ENCODE measurements at places on chromosomes 5 and 9.
A peak's percentile ranks its signal among the peaks of the same experiment; 100 is the strongest.

DNA sequence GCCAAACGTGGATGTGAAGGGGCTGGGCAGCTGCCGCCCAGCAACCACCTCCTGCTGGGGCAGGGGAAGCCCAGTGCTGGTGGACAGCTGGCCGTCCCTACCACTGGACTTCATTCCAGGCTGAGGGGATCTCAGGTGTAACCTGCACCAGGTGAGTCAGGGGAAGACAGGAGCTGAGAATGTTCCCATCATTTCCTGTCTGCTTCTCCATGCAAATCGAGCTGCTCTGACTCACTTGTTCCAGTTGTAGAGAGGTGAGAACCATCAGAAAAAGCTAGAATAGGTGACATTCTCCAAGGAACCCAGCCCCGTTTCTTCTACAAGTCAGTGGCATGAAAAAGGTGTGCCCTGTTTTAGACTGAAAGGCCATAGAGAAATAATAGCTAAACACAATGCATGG is 21.8 kb upstream of the BARX1 start:
- DNase-seq, result no peak

- peak; percentile 66 for DNase-seq
Observed at GRCh38 chr5:161546470-161547301, at the start of gene GABRB2. Gene GABRB2 (minus strand): TSS chr5:161546725. CDS start chr5:161546643, 82 bp downstream.

GRCh38 chr5:99940540-99940939 is 594.6 kb upstream of the FAM174A start:
- no peak for DNase-seq

- peak; percentile 94 for DNase-seq
Observed at GRCh38 chr5:16378762-16379161, 86.8 kb downstream of the ZNF622 start.

DNA sequence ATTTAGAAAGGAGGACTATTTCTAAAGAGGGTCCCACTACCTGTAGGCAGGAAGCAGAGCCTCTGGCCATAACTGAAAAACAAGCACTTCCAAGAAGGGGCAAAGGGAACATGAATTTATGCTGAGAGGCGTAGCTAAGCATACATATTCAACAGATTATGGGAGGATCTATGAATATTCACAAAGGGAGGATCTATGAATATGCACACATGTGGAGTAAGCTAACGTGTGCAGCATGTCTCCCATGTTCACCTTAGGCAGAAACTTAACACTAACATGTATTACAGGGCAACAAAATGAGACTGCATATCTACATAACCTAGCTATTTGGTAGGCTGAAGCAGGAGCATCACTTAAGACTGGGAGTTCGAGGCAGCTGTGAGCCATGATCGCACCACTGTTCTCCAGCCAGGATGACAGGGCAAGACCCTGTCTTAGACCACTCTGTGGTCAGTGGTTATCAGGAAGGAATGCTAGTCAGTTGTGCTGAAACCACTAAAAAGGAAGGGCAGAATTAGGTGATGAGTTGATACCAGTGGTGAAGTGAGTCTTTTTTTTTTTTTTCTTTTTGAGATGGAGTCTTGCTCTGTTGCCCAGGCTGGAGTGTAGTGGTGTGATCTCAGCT is 20.8 kb downstream of the FXN start:
- DNase-seq, result no peak

DNA sequence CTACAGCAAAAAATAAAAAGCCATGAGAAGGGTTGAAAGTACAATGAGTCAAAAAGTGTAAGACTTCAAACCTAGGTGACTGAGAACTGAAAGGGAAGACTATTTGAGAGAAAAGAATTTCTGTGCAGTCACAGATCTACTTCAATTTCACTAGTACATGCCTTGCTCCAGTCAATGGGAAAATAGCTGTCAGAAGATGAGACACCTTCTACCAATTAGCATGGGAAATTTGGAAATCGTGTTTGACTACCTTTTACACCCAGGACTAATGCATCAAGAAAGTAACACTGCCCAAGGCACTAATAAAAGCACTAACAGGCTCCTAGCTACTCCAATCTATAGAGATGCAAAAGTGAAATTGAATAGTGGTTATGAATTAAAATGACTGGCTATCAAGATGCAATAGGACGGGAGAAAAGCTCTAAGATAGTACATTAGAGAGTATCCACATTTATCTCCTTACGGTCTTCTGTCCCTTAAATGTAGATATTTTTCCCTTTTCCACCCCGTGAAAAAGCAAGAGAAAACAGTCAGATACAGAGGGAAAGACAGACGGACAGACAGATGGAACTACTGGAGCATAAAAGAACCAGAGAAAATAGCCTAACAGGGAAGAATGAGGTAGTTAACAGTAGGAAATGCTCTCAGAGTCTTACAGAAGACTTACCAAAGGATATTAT is 15.2 kb downstream of the ERP44 start:
- no peak for DNase-seq

GRCh38 chr5:127898551-127899213 is 184.9 kb upstream of the SLC12A2 start:
- no peak for DNase-seq

DNA sequence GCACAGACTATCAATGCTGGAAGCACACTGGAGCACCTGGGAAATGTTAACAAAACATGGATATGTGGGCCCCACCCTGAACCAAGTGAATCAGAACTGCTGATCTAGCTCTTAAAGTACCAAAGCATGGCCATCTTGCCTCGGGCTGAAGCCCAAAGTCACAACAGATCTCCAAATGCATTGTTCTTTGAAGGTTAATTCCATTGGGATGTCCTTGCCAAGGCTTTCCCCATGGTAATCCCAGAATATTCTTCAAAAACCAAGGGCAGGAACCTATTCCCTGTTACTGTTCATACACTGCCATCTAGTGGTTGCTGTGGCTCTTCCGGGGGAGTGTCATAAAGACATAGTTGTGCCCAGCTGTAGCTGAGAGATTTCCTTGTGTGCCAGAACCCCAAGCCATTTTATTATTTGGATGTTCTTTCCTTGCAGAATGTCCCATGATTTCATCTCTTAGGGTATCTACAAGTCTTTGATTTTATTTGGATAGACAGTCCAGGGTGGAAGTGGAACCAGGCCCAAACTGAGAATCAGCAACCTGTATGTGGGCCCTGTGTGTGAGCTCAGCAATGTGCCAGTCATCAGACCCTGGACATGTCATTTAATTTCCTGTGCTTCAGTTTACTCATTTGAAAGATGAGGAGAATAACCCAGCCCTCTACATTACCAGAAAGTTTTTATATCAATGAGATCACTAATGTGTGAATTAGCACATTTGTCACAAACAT is 290.0 kb downstream of the ACTL7B start:
- DNase-seq, result peak; percentile 71

DNA sequence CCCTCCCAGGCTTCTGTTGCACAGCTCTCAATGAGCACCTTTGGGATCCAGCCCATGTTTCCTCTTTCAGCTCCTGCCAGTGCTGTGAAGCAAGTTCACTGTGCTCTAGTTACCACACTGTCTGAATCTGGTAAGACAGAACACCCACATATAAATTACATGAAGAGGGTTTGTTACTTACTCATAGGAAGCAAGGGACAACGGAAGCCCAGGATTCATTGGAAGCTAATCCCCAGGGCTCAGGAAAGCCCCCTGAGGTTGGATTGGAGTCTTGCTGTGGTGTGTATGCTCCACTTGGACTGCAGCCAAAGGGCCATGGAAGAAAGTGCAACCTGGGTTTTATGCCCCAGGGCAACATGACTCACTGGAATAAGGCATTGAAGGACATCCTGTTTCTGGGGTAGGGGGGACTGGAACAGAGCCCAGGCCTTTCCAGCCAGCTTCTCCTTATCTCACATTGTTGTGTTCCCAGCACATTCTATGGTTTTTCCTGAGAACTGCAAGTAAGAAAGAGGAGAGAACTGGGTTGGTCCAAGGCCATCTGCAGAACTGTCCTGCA is 15.6 kb upstream of the CLK4 start:
- no peak for DNase-seq

- no peak for DNase-seq
Observed at GRCh38 chr5:178730940-178731265, 444 bp upstream of the ZNF354A start.

- DNase-seq, result no peak
Observed at GRCh38 chr5:136666970-136667620, 301.8 kb upstream of the TRPC7 start.

DNA sequence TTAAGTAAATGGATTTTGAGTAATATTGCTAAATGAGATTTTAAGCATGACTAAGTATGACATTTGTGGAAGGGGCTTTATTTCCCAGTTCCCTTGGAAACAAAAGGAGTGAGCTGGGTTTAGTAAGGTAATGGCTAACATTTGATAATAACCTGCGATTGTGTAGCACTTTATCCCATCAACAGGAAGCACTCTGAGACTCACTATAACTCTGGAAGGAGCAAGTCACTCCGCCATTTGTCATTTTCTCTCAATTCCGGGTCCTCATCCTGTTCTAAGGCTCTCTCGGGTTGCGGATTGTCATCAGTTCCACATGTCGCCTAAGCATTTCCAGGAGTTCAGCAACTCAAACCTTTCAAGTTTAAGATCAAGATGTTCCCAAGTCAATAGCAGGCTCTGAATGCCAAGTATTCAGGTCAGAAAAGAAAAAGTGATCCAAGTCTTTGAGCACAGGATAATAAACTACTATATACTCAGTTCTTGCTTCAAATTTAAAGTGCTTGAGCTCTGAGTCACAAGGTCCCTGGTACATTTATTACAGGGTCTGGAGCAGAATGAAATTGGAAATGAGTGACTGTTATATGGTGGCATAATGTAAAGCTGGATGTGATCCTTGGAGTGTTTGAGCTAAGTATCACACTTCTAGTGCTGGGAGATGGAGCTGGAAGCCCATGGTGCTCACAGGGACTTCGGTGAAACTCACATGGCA is 39.3 kb downstream of the CAPSL start:
- no peak for DNase-seq

GRCh38 chr9:94772639-94773303 is 46.3 kb downstream of the AOPEP start:
- DNase-seq, result no peak

DNA sequence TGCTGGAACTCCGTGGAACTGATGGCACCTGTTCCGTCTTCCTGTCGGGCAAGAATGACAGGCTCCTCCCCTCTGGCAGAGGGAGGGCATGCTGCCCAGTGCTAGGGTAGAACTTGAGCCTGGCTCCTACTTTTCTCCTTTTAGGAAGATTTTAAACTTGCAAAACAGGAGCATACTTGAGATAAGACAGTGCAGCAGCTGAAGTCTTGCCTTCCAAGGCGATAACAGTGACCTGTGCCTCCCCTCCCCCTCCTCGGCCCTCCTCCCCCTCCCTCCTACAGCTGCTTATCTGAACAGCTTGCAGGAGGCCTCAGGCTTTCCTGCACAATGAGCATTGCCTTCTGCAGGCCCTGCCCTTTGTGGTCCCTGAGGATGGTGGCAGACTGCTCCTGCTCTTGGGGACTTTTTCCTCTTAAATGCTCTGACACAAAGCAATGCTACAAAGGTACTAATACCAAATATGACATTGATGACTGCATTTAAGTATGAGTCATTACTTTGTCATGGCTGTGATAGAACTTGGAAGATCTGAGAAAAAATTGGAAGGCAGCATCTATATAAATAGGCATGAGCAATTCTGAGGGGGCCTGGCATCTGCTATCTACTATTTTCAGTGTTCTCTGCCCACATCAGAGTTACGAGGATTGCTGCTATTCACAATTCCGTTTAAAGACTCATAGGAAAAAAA is 2.0 kb downstream of the GADD45G start:
- DNase-seq, result peak; percentile 81

DNA sequence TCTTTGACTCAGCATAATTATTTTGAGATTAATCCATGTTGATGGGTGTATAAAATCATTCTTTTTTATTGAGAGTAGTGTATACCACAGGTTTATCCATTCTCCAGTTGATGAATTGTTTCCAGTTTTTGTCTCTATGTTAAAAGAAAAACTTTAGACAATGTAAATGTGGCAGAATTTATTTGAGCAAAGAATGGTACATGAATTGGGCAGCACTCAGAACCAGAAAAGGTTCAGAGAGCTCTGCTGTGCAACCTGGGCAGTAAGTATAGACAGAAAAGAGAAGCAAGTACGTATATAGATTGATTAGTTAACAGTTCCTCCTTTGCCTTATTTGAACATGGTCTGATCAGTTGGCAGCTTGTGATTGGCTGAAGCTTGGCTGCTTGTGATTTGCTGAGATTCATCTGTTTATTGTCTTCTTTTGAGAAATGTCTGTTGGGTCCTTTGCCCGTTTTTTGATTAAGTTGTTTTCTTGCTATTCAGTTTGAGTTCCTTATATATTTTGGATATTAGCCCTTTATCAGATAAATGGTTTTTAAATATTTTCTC is 41.4 kb downstream of the CDC42SE2 start:
- no peak for DNase-seq

DNA sequence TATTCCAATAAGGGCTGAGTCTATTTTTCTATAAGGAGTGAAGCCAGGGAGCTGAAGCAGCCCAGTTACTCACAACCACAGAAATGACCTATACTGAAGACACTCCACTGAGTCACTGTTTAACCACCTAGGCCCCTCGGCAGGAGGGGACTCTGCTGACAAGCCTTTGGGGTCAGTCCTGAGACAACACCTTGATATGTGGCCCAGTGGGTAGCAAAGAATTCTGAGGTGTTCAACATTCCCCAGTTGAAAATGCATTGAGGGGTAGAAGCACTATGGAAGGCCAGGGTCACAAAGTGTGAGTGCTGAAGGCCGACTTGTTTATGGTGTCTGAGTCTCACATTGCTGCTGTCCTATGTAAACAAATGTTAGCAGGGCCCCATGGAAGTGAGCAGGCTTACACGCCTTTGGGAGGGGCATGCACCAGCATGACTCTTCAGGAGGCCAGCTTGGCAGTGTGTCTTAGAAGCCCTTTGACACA is 112.6 kb upstream of the NFIL3 start:
- no peak for DNase-seq

DNA sequence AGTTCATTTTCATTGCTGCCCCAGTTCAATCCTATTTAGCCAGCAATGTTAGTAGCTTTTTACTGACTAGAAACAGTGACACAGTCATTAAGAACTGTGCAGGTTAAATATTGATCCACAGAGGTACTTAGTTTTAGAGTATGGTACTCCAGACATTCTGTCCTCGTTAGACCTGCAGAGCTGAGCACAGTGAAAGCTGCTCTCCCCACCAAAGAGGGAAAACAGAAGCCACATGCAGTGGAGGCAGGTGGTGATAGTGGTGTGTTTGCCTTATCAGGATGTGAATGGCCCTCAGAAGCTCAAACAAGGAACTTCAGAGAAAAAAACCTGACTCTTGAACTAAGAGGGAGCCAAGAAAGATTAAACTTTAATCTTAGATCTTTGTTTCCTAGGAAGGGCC is 75.5 kb downstream of the UNC13B start:
- peak; percentile 45 for DNase-seq

- DNase-seq, result no peak
Observed at GRCh38 chr9:109953300-109953699, 173.3 kb downstream of the PALM2AKAP2 start.

DNA sequence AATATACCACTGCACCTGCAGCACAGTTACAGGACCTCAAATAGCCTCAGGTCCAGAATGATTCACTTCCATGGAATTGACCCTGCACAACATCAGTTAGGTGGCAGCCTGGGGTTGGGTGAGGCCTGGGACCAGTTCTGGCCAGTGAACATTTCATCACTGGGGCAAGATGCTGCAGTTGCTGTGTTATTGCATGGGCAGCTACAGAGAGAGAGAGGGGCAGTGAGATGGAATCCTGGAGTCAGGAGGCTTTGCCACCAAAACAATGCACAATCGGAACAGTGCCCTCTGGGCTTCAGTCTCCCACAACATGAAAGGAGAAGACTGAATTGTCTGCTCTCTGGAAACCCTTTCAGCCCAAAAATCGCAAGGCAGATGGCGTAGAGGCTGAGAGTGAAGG is 51.8 kb downstream of the SH3TC2 start:
- DNase-seq, result no peak

GRCh38 chr5:134281081-134281480 is 55.2 kb upstream of the PPP2CA start:
- no peak for DNase-seq

- no peak for DNase-seq
Observed at GRCh38 chr9:112725961-112726360, 8.0 kb upstream of the INIP start.

Measured in body of pancreas (tissue), 4 donors.